ENCODE measurements at places on chromosomes 5 and 9. TPM values are rescaled to one million over a fixed set of nuclear protein-coding genes. Genes with fewer than 3 reads are reported as not detected.

Gene ADGRD2
- total RNA-seq, result not detected

Gene IL13
- not detected for total RNA-seq

Gene PCDHA4
- 0.45 TPM for total RNA-seq

Gene ARAP3
- total RNA-seq, result 6.2 TPM

Gene HAVCR1
- total RNA-seq, result not detected

Gene OR1L1
- not detected for total RNA-seq

Gene SCGB3A2
- not detected for total RNA-seq

DNA sequence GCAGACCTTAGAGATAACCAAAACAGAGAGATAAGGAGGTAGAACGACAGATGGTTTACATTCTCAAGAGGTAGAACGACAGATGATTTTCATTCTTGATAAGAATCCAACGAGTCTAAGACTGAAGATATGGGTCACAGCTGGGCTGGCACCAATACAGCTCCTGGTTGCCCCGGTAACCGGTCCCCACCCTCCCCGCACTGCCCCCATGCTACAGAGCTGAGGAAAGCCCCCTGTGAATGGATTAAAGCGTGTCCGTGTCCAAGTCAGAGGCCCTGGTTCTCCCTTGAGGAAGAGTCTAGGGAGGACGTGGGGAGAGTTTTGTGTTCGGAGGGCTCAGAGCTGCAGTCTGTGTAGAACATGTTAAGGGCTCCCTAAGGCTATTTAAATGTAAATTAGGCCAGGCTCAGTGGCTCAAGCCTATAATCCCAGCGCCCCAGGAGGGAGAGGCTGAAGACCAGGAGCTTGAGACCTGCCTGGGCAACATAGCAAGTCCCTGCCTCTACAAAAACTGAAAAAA, 8.1 kb downstream of the IDNK start:
- DNase-seq, result no peak

DNA sequence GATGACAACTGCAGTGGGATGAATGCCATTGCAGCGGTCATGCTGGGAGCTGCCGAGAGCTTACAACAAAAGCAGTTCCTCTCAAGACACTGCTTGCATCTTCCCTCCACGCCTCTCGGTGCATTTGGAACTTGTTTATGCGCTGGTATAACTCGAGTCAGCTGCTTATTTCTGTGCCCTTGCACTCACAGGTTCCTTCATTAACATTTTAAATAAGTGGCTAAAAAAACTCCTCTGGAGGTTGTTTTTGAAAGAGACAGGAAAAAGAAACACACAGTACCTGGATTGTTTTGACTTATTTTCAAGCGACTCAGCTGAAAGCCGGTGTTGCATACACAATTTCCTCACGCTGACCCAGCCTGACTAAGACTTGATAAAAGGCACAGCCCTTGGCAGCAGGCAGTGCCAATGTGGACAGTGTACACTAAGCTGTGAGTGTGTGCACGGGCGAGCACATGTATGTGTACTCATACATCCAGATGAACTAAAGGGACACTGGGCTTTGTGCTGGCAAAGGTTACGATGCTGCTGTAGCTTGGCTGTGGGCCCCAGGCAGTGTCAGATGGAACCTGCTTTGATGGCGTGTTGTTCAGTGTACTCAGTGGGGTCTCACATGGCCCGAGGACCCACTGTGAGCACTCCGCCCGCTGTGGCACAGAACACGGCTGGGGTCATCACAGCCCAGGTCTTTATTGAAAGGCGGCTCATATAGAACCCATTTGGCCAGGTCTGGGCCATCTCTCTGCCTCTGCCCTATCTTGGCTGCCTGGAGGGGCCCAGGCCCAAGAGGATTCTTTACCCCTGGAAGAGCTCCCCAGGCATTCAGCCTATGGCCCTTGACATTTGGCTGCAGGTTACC, 92.3 kb downstream of the ANKRD33B start:
- DNase-seq, result no peak

DNA sequence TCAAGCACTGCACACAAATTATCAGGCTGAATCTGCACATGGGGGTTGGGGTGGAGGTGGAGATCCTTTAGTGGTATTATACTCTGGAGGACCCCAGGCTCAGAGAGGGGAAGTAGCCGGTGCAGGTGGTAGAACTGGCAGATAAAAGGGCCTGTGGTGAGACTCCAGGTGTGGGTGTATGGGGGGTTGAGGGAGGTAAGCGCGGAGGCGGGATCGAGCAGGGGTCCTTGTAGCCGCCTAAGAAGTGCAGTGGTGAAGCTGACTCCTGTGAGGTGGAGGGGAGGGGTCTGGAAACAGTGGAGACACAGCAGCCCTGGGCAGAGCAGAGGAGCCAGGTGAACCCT, 841 bp downstream of the ACSL6 start:
- no peak for DNase-seq

GRCh38 chr5:57133574-57133973, 40.3 kb upstream of the GPBP1 start:
- no peak for DNase-seq

DNA sequence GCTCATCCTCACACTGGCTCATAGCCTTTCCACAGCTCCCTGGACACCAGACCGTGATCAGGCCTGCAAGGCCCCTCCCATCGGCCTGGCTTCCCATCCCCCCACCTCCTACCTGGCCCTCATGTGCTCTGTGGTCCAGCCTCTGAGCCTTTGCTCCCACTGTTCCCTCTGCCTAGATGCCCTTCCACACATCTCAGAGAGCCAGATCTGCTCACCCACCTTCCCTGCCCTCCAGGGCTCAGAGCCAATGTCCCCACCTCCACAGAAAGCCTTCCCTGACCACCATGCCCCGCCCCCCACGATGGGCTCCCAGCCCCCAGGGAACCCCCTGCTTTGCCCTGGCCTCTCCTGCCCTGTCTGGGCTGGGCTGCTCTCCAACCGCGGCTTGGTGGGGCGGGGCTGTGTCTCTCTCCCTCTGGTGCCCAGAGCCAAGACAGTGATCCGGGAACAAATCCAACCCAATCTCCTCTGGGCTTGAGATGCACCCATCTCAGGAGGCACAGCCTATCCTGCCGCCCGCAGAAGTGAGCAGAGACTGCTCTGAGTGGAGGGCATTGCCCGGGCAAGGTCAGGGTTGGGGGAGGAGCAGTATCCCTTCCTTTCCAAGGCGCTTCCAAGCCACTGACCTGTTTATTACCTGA, 1.6 kb downstream of the NINJ1 start:
- DNase-seq, result no peak

- DNase-seq, result no peak
Measured at GRCh38 chr9:132509928-132510874, 72.2 kb upstream of the BARHL1 start.

- DNase-seq, result no peak
Measured at GRCh38 chr5:180233729-180234128, 24.7 kb upstream of the RASGEF1C start.

GRCh38 chr5:169767938-169768337, 130.9 kb downstream of the DOCK2 start:
- DNase-seq, result no peak

GRCh38 chr9:116288658-116289057, 135.1 kb downstream of the PAPPA start:
- no peak for DNase-seq

GRCh38 chr5:94422812-94423211, 195.6 kb downstream of the KIAA0825 start:
- no peak for DNase-seq

DNA sequence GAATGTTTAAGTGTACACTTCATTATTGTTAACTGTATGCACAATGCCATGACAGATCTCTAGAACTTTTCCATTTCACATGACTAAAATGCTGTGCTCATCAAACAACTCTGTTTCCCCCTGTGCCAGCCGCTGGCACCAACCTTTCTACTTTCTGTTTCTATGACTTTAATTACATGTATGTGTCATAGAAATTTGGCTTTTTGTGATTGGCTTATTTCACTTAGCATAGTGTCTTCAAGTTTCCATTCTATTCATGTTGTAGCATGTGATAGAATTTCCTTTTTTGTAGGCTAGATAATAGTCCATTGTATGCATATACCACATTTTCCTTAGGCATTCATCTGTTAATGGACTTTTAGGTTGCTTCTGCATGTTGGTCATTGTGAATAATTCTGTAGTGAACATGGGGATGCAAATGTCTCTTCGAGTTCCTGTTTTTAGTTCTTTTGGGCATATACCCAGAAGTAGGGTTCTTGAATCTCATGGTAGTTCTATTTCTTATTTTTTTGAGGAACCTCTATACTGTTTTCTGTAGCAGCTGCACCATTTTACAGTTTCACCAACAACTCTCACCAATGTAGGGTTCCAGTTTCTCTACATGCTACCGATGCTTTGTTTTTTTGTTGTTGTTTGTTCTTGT, 184.4 kb upstream of the DMRT1 start:
- no peak for DNase-seq

GRCh38 chr5:87526131-87526530, 113.4 kb upstream of the CCNH start:
- no peak for DNase-seq

- DNase-seq, result no peak
Measured at GRCh38 chr9:14030375-14031059, 283.4 kb downstream of the NFIB start.

DNA sequence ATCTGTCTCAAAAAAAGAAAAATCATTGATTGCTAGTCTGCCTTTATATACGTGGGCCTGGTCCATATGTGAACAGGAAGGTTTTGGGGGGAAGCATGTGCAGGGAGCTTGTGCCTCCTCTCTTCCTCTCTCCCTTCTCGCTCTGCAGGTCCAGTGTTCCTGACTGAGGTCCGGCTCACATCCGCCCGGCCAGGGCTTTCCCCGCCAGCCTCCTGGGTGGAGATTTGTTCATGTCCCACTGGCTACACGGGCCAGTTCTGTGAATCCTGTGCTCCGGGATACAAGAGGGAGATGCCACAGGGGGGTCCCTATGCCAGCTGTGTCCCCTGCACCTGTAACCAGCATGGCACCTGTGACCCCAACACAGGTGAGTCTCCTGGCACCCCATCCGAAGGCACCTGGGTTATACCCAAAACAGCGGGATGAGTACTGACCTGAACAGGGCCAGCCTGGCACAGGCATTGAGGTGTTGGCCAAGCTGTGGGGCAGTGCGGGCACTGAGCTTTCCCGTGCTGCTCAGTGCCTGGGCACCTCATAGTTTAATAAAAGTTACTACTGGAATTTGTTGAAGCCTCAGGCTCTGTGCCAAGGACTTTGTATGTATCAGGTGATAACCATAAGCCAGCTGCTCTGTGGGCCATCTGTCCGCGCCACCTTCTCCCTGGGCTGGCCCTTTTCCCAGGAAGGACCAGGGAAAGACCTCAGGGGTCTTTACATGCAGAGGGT, 39.4 kb upstream of the AIF1L start:
- DNase-seq, result no peak

GRCh38 chr5:82917584-82917983, 159.6 kb downstream of the TMEM167A start:
- DNase-seq, result no peak

DNA sequence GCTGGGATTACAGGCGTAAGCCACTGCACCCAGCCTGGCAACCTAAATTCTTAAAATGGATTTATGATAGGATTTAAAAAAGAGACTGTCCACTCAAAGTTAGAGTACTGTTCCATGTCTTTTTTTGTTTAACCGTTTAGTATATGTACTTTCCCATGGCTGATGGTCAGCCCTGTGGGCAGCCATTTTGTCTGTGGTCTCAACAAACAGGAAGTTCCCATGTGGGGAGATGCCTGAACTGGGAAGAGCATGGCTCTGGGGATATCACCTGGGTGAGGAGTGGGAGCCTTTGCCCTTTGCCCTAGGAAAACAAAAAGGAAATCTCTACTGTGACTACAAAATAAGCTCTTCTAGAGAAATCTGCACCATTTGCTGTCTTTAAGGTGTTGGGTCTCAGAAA, 27.5 kb upstream of the GNPDA1 start:
- no peak for DNase-seq

DNA sequence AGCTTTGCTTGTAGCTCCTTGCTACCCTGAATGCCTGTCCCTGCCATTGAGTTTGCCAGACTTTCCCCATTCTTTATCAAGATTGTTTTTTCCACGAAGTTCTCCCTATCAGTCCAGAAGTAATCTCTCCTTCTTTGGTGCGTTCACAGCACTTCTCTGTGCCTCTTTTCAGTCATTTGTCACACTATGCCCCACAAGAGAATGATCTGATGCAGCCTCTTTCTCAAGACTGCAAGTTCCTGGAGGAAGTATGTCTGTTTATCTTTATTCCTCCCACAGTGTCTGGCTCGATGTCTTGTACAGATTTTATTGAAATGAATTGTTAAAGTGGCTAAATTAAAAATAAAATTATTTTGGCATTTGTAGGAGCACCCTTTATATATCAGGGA, 99.3 kb downstream of the CCDC192 start:
- DNase-seq, result no peak

- DNase-seq, result no peak
Measured at GRCh38 chr5:179269781-179270543, 75.3 kb downstream of the ADAMTS2 start.

DNA sequence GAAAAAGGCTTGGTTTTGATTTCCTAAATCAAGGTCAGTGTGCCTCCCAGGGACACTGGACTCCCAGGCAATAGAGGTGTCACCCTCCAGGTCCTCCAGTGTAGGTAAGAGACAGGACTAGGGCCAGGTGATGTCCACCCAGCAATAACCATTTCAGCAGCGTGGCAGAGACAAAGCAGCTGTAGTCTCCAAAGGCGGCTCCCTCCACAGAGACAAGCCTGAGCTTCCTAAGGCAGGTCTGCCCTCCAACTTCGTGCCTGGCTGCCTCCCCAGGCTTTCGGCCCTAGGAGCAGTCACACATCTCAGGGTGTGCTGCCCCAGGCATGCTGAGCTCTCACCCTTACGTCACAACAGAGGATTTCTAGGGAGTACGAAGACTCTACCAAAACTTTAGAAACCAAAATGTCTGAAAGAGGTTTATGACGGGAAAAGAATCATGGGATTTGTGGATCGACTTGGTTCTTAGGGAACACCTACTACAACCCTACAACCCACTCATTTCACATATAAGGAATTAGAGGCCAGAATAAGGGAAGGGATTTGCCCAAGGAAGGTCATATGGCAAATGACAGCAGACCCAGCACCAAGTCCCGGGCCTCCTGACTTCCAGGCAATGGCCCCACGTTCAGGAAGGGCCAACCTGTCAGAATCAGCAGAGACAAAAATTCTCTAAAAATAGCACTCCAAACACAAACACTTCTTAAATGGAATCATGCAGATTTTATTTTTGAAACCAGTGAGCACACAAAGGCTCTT, 105.5 kb downstream of the KLHL3 start:
- peak; percentile 60 for DNase-seq

- no peak for DNase-seq
Measured at GRCh38 chr9:16873126-16873802, 2.8 kb upstream of the BNC2 start.
